COR-L47 (cell line): ENCODE measurements at places on chromosomes 7 and 10.

DNA sequence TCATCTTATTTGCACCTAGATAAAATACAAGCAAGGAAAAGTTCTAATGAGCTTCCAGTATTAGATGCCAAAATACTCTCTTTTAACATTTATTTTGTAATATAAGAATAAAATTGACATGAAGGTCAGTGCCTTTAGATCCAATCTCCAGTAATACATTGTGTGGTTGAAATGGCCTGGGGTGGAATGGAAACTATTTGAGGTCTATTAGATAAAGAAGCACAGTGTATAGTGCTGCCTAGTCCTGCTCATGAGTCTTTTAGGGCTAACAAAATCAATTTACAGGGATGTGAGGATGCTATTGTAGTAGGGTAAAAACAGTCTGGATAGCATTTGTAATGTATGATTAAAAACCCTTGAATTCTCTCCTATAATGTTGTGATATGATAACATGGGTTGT lies 84.5 kb upstream of the ETV1 start:
- no peak for DNase-seq

GRCh38 chr10:8048281-8049008 lies 6.0 kb upstream of the GATA3 start:
- no peak for DNase-seq

GRCh38 chr10:3107426-3107961 lies 40.1 kb downstream of the PFKP start:
- no peak for DNase-seq

DNA sequence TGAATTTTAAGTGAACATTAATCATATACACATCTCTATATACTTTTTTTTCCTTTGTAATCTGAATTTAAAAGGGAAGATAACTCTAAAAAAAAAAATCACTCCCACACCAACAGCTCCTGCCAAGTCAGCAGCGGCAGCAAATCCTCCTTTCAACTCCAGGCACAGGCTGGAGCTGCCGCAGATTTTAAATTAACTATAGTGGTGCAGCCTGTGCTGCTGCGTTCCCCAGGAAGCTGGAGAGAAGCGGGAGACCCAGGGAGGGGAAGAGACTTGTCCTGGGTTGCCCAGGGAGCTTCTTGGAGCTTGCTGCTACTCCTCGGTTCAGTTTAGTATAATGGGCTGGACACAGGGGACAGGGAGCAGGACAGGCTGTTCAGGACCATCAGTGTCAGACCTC lies 32.6 kb upstream of the HSPB1 start:
- no peak for DNase-seq

DNA sequence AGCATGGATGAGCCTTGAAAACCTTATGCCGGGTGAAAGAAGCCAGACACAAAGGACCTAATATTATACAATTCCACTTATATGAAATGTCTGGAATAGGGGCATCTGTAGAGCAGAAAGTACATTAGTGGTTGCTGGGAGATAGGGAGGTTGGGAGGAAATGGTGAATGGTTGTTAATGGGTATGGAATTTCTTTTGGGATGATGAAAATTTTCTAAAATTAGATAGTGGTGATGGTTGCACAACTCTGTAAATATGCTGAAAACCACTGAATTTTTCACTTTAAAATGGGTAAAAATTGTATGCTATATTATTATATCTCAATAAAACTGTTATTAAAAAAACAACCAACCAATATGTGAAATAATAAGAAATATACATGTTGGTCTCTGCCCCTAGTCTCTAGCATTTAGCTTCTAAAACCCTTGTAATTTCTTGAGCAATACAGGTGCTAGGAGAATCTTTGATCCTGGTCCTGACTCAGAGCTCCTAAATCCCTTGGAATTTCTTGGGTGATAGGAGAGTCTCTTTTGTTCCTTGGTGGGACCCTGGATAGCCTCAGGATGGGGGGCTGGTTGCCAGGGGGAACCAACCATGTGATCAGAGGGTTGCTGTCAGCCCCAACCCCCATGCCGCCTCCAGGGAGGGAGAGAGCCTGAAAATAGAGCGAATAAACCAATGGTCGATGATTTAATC lies 64.0 kb downstream of the TACR2 start:
- no peak for DNase-seq

DNA sequence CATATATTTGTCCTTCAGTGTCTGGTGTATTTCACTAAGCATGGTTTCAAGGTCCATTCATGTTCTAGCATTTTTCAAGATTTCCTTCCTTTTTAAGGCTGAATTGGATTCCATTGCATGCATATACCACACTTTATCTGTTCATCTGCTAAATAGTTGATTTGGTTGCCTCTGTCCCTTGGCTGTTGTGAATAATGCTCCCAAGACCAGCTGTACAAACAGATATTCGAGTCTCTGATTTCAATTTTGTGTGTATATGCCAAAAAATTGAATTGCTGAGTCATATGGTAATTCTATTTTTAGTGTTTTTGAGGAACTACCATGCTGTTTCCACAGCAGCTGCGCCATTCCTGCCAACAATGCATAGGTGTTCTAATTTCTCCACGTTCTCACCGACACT lies 216.4 kb downstream of the NRG3 start:
- DNase-seq = no peak
